SW 1271 (cell line): ENCODE measurements at places on chromosomes 6 and 20.

GRCh38 chr6:167528239-167528638, 203.4 kb downstream of the TTLL2 start:
- DNase-seq: no peak

DNA sequence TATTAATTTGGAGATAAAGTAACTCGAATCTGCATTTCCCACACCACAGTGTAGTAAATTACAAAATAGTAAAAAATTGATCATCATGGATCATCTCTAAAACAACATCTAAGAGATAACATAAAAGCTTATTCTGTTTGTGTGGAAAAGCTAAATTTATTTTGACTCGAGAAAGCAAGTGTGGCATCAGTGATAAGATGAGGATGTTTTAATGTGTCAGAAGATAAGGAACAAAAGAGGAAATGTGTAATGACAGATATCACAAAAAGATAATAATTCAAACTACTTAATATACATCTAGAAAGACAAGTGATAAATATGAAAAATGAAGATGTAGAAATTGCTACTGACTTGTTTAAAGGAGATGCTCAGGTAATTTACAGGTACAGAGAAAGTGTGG, 74.1 kb downstream of the DNAH8 start:
- no peak for DNase-seq

DNA sequence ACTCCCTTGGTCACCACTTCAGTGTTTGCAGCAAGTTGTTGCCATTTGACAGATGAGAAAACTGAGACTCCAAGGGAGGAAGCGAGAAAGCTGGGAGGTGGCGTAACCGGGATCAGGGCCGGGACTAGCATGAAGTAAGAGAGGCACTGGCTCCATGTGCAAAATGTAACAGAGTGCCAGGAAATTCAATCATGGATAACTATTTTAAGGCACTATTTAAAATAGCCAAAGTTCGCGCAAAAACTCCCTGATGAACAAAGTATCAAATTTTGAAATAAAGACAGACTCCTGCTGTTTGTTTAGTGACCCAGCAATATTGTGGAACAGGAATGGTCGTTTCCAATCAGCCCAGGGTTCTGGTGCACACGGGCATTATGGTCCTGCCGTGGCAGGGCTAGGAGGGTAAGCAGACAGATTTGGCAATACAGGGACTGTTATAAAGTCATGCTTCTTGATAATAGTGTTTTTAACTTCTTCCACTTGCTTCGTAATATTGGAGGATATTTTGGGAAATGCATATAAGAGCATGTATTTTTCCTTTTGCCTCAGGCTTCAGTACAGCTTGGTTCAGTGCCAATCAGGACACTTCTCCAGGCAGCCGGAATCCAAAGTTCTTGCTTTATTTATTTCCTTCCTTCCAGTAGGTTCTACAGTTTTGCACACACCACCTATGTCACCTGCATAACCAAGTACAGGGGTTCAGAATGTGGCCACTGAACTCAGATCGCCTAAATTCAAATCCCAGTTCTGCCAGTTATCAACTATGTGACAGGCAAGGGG, 141.6 kb downstream of the EYA2 start:
- no peak for DNase-seq

DNA sequence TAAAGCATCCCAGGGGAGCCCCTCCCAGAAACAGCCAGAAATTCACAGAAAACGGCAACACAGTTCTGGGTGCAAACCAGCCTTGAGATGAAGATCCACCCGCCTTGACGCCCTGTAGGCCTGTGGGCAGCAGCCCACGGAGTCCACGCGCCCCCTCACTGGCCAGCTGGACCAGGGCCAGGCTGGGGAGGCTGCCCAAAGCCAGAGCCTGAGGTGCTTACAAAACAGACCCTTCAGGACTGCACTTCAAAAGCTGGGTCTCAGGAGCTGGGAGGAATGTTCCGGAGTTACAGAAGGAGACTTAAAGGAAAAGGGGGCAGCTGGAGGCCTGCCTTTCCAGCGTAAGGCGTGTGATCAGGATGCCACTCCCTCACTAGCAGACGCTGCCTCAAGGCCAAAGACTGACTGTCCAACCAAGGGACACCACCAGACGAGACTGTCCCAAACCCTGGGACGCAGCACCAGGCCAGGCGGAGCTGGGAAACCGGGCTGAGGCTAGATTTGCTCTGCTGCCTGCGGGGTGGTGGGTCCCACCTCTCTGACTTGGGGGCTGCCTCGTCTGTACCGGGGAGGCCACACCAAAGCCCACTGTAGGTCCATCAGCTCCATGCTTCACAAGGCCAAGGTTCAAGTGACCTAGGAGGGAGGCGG, 48.1 kb downstream of the RRBP1 start:
- DNase-seq: no peak

- no peak for DNase-seq
Observed at GRCh38 chr6:5302995-5303622, 41.8 kb downstream of the FARS2 start.

GRCh38 chr6:29831776-29832175, 4.2 kb downstream of the HLA-G start:
- DNase-seq: no peak

GRCh38 chr6:147063469-147064031, 140.7 kb upstream of the STXBP5 start:
- no peak for DNase-seq

GRCh38 chr20:51688600-51689244, 79.5 kb downstream of the ATP9A start:
- DNase-seq: no peak

DNA sequence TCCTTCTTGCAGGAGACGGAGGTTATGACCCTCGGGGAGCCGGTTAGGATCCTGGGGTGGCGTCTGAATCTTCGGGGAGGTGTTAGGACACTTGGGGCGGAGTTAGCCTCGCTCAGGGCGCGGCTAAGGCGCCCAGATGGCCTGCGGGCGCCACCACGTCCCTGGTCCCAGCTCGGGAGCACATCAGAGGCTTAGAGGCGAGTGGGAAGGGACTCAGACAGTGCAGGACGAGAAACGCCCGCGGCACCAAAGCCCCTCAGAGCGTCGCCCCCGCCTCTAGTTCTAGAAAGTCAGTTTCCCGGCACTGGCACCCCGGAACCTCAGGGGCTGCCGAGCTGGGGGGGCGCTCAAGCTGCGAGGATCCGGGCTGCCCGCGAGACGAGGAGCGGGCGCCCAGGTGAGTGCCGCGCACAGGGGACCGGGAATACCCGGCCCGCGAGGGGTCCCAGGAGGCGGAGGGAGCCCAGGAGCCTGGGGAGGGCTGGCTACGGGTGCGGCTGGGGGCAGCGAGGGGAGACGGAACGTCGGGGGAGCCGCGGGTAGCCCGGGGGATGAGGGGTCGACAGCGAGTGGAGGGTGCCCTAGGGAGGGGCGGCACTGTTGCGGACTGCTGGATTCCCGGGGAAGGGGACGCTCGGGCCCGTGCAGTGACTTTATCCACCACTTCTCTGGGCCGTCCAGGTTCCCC, at the start of gene HCK:
Gene HCK (plus strand): TSS at position 153 of the 688 bp plus-strand sequence.
- DNase-seq: no peak

- DNase-seq: no peak
Observed at GRCh38 chr20:8020314-8021079, 936 bp upstream of the TMX4 start.

- DNase-seq: no peak
Observed at GRCh38 chr20:43681468-43681942, 14.6 kb downstream of the MYBL2 start.

- no peak for DNase-seq
Observed at GRCh38 chr6:42860481-42860880, 18.9 kb upstream of the RPL7L1 start.

DNA sequence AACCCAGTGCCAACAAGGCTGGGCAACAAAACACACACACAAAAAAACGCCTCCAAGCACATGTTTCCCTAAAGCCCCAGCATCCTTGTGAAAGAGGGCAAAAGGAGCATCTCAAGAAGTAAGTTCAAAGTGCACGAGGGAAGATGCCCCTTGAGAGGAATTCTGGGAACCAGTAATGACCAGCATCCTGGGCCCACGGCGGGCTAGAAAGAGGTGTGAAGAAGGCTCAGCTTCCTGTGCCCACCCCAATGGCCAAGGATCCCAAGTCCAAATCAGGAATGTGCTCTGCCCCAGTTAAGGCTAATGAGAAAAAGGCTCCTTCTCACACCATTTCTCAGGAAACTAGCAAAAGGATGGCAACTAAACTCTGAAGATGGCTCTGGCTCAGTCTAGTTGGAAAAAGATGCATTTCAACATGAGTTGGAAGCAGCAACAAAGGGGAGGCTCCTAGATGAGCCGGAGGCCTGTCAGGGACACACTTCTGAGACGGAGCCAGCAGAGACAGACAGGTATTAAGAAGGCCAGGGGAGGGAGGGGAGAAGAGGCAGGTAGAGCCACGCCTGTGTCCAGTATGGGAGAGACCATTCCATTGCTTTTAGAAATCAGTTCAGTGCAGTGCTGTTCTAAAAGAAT, 3.2 kb downstream of the RIMS4 start:
- no peak for DNase-seq

GRCh38 chr6:80276861-80277260, 170.4 kb downstream of the BCKDHB start:
- DNase-seq: no peak

DNA sequence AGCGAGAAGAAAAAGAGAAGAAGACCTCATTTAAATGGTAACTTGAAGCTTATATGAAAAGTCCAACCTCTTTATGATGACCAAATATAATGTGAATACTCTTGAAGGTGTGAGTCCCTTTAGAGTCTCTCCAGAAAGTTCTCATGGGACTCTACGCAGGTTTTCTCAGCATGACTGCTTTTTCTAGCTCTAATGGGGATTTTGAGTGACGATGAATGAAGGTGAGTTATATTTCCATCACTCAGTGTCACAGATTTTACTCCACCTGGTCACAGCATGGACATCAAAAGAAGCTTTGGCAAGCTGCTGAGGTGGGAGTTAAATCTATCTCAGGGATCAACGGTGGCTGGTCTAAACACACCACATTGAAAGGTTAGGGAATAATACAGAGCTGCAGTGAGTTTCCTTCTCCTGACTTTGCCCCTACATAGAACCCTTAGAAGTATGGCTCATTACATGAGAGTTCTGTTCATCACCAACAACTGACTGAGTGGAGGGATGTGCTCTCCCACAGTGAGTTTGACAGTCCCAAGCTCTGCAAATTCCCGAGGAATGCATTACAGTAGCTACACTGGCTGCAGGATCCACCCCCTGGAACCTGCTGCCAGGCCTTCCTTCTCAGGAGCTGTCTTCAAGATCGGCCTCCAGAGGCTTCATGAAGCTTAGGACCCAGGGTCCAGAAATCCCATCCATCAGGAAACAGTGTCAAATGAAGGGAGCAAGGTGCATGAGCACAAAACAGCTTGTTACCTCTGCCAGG, 126.8 kb downstream of the FOXC1 start:
- DNase-seq: no peak

- no peak for DNase-seq
Observed at GRCh38 chr6:157840776-157841175, 17.7 kb downstream of the SNX9 start.

DNA sequence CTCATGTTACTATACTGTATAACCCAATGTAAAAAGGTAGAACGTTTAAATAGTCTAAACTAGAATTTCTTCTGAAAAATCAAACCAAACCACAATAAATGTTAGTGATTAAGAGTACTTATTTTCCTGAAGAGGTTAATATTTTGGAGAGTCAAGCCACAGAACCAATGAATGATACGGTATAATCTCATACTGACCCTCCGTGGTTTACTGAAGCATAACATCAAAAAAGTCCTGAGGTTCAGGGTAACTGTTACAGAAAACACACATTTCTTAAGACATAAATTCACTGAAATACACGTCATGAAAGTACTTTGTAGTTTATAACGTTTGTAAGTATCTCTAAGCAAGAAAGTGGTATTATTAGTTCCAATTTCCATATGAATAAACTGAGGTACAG, 28.9 kb downstream of the ESF1 start:
- DNase-seq: no peak

- no peak for DNase-seq
Observed at GRCh38 chr6:153099636-153100035, 31.4 kb downstream of the RGS17 start.

- DNase-seq: no peak
Observed at GRCh38 chr6:1322696-1323219, 10.9 kb downstream of the FOXQ1 start.

DNA sequence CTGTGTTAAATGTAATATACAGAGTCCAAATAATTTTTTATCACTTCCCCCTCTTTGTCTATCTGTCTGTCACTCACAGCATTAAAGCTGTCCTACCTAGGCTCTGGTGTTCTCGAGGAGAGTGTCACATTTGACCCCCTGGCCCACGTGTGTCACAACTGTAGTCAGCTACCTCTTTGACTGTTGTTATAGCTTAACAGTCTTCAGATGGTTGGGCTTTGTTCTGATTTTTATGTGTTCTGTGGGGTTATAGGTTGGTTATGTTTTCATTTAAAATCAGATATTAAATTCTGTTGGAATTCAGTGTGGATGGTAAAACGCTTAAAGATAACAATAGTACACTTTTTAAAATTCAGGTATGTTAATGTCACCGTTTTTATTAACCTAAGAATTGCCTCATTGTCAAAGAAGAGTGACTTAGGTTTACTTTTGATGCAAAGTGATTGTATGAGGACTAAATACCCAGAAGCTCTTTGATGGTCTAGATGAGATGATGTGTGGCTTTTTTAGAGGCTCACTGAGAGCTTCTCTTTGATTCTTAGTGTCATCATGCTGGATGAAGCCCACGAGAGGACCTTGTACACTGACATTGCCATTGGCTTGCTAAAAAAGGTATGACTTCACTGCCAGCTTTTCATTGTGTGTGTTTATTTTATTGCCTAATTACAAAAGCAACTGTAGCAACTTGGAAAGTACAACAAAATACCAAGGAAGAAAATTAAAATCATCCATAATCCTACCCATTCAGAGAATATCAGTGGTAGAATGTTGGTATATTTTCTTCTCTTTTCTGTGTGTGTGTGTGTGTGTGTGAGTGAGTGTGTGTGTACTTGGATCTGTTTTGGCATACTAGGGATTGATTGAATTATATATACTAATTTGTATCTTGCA, 29.9 kb downstream of the DHX35 start:
- DNase-seq: no peak

DNA sequence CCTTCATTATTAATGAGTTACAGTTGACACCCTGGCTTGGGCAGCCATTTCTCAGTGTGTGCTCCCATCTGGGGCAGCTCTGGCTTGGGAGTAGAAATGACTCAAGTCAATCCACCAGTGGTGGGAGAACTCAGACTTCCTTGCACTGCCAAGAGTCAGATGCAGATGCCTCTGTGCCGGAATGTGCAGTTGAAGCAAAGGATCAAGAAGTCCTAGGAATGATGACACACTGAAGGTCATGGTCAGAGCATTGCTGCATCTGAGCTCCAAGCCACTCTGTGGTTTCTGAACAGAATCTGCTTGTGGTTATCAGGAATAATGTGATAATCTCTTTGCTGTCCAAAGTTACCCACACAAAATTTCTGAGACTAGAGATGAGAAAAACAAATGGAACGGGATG, 19.5 kb upstream of the PAX1 start:
- DNase-seq: no peak

GRCh38 chr20:48816282-48817205, 11.3 kb downstream of the PREX1 start:
- DNase-seq: no peak

GRCh38 chr6:63635215-63635587, 401 bp upstream of the PHF3 start:
- DNase-seq: no peak
